ENCODE measurements at places on chromosomes 12 and 14.

DNA sequence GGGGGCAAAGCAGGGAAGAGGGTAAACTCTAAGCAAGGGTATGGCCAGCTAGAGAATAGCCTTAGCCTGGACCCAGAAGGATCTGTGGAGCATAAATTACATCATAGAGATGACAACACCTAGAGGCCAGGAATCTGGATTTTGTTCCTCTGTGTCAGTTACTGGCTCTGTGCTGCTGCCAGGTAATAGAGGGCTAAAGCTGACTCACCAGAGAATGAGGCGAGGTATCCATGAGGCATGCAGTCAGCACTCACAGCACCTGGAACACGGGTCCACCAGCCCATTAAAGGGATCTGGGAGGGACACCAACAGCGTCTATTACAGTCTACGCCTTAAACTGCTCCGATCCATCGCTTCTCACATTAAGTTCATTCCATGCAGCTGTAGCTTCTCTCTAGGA is 74.9 kb upstream of the CMKLR1 start:
- DNase-seq: no peak

DNA sequence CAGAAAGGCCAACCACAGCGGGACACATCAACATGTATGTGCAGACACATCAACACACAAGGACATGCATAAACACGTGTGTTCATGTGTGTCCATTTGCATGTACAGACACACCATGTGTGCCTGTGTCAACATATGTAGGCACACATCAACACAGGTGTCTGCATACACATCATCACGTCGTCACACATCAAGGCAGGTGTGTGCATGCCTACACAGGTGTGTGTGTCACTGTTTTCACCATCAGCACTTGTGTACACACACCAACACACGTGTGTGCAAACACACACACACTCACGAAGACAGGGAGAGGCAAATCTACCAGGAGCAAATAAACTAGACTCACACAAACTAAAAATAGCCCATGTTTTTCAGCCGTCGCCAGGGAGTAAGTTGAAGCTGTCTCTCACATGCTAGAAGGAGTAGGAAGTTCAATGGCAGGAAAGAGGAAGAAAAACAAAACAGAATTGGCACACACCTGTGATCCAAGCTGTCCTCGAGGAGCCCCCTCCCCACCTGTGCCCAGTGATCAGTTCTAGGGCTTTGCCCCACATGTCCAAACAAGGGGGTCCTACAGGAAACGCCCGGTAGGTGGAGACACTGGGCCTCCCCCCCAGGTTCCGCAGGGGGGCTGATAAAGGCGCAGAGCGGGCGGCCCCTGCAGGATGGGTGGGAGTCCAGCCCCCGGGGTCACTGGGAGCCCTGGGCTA is 7.4 kb downstream of the SCARB1 start:
- no peak for DNase-seq

DNA sequence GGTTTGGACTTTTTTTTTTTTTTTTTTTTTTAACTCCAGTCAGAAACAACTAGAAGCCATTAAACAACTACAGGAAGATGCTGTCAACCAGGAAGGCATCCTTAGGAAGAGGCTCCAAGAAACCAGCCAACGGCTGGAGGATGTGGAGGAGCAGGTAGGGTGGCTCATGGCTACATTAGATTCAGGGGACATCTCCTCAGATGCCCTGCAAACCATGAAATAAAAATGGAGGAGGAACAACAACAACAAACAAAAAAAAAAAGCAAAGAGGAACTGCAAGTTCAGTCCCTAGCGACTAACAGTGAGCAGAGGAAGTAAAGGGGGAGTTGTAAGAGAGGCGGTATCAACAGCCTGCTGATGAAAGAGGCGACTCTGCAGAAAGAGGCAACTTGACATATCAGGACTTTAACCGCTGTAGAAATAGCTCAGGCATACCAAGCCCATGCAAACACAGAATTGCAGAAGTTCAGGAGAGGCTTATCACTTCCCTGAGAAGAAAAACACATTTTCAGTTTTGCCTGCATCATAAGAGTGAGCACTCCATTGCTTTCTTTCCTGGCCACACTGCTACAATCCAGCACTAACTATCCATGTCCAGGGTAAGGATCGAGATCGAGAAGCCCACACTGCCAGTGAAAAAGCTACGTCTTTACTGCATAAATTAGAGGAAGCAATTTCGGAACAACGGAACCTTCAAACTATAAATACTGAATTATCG is 103.5 kb upstream of the BCAT1 start:
- peak; percentile 13 for DNase-seq

DNA sequence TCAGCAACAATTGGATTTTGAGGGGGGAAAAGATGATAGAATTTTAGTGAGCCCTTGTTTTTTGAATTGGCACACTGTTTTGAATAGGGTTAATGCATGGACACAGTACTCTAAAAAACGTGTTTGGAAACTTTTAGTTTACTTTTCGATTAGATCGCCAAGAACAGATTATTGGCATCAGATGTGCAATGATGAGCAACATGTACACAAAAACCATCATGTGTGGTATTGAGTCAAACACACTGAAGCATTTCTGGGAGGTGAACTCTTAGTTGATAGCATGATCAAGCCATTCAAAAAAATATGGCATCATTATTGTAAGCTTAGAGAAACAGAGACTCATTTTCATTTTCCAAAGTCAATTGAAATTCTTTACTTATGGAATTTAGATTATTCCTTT is 329.2 kb downstream of the ADAMTS20 start:
- DNase-seq: no peak

- no peak for DNase-seq
Measured at GRCh38 chr12:124481257-124481750, 86.1 kb downstream of the NCOR2 start.

GRCh38 chr14:63986789-63987533 is 134.2 kb downstream of the SYNE2 start:
- DNase-seq: no peak

DNA sequence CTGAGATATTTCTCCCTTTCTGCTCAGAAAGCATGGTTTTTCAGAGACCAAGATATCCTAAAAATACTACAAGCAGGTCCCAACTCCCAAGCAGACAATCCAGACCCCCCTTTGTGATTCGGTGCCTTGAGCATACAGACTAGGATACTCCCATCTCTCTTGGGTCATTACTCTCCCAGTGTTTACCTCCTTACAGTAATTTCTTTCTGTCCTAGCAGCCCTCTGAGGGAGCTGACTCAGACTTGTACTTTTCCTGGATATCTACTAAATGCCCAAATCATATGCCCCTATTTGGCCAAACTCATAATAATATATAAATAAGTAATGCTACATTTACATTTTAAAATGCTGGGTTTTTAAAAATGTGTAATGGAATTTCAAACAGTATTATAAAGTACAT is 355.6 kb downstream of the LRIG3 start:
- DNase-seq: no peak

DNA sequence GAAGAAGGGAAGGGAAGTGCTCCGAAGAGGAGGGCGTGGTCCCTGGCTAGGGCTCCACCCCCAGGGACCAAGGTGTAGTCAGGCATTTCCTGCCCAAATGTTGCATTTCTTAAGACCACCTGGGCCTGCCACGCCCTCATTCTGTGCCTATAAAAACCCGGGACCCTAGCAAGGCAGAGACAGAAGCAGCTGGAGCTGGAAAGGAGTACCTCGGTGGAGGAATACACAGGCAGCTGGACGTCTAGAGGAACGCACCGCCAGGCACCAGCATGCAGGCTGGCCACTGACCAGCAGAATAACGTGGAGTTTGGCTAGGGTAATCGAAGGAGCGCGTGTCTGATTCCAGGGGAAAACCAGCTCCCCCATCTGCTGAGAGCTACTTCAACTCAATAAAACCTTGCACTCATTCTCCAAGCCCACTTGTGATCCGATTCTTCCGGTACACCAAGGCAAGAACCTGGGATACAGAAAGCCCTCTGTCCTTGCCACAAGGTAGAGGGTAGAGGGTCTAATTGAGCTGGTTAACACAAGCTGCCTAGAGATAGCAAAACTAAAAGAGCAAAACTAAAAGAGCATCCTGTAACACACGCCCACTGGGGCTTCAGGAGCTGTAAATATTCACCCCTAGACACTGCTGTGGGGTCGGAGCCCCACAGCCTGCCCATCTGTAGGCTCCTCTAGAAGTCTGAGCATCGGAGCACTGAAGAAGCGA is 21.0 kb downstream of the CFL2 start:
- peak; percentile 10 for DNase-seq

DNA sequence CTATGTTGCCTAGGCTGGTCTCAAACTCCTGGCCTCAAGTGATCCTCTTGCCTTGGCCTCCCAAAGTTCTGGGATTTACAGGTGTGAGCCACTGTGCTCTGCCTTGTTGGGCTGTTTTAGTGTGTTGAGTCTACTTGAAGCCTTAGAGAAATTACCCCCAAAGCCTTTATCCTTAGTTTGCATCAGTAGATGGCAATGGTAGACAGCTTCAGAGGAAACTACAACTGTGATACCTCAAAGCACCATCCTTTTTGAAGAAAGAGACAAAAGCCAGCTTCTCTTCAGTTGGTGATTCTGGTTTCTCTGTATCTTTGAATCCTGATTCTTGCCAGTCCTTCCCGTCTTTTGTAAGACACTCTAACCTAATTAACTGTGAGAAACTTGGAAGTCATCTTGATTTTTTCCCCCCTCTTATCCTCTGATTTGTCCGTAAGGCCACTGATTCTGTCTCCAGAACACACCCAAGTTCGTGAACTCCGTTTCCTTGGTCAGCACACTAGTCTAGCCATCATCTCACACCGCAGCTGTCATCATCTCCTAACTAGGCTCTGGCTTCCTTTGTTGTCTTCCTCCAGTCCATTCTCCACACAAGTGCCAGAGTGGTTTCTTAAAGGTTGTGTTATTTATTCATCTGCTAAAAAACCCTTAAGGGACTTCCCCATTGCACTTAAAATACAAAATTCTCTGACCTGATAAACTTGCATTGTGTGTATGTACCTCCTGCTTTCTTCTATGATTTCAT is 20.2 kb downstream of the ATP2A2 start:
- DNase-seq: no peak

GRCh38 chr14:23185063-23185462 is 1.6 kb upstream of the SLC7A8 start:
- DNase-seq: no peak

DNA sequence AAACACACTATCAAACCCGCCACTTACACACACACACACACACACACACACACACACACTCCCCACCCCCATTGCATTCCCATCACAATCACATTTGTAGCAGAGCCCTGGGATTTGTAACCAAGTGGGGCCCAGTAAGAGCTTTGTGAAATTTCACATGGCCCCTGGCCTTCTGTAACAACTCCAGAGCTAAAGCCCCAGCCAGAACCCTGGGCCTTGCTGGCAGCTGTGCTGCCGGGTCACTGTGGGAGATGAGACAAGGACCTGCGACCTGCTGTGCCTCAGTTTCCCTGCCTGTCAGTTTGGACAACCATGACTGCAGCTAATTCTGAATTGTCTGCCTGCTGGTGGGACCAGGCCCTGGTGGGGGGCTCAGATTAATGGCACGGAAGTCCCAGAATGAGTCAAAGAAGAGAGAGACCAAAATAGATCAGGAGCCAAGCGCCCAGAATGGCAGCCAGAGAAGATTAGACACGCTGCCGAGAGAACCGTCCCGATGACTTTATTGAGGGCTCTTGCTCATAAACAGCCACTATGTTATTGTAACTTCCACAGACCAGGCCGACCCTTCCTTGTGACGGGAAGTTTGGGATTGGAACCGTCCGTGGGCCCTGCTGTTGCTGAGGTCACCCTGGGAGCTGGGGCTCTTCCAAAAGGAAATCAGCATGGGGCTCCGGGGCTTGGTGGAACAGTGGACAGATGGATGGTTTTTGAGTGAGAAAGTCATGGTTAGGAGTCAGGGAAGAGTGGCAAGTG is 123.1 kb downstream of the ZFP36L1 start:
- DNase-seq: no peak

GRCh38 chr14:50615552-50615951 is 52.6 kb downstream of the SAV1 start:
- DNase-seq: no peak

- peak; percentile 3 for DNase-seq
Measured at GRCh38 chr12:95789126-95790032, 1.2 kb downstream of the NTN4 start.

DNA sequence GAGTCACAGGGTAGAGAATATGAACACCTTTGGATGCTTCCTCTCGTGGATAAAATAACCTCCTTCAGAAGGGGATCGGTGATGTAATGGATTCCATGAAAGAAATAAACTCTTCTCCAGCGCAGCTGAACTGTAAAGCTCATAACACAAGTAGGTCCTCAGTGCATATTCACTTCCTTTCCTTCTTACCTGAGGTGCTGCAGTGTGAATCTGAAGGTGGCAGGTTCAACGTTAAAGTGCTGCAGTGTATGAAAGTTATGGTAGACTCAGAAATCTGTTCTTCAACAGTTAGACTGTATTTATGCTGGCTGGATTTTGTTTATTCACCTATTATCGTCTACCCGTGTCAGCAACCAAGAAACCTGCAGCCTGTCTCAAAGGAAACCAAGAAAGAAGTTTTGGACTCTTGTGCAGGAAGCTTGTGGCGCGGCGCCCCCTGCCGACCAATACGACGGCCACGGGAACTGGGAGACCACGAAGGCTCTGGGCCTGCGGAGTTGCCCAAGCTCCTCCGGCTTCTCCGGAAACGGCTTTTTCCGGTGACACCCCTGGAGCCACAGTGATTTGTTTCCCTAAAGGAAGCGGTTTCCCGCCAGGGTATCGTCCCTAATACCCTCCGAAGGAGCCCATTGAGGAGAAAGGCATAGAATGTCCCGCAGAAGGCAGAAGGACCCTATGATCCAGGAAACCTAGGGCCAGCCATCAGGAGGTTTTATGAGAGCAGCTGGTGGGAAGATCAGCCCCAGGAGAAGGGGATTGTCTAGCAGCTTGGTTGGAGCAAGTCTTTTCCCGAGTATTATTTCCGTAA is 17.6 kb upstream of the RNASE3 start:
- peak; percentile 80 for DNase-seq

DNA sequence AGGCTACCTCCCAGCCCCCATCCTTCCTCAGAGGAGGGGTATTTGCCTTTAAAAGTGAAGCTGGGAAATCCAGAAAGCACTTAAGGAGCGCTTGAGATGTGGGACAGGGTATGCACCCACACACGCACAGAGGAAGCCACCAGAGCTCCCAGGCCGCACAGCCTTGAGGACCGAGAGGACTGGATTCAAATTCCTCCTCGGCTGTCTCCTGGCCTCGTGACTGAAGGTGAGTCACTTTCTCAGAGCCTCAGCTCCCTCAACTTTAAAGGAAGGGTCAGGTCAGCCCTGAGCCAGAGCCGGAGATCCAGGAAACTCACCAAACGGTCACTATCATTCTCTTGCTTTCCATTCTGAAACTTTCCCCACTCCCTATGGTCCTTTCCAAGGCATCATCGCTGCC is 37.6 kb downstream of the BCL11B start:
- no peak for DNase-seq

DNA sequence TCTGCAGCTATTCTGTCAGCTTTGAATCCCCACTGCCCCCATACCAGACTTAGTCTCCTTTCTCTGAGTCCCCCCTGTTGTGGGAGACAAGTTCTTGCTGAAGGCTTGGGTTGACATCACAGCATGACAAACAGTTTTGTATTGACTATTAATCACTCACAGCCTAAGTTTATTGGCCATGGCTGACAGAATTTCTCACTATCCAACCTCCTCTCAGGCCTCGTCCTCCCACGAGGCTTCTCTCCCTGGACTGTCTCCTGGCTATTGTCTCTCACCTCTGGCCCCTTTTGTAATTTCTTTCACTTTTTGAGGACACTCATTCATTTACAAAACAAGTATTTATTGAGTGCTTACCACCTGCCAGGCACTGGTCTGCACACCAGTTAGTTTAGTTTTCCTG is 35.2 kb upstream of the DCD start:
- no peak for DNase-seq
